ENCODE measurements at places on chromosomes 11 and 22. TPM values are rescaled to one million over a fixed set of nuclear protein-coding genes. Genes with fewer than 3 reads are reported as not detected.

DNA sequence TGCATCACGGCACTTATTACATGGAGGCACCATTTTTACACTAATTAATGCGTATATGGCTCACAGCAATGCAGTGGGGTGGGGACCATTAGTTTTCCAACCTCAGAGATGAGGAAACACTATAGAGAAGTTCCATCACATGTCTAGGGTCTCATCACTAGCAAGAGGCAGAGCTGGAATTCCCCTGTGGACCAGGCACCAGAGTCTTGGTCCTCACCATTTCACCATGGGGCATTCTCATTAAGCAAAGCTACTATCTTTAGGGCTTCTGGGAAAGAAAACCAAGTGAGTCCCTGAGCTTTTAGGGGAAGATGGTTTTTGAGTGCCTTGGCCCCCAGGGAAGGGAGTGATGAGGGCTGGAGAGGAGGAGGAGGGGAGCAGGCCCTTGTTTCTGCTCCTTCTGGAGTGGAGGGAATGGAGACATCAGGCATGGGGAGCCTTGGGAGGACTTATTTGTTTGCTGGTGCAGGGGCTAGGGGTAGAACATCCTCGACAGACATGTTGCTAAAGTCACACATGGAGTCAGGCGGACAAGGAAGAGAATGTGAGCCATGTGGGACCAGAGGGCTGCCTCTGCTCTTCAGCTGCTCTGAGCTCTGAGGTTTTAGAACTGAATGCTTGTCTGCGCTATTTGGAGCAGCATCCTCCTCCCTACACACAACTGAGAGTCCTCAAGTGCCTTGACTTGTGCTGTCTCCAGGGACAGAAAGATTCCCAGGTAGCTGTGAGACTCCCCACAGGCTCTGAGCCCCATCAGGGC is 40.3 kb upstream of the ZBED5 start:
- no peak overlapping the region for H3K4me3 ChIP-seq
- peaks cover 60% of the 10 kb centered on the region for H3K4me1 ChIP-seq
- no peaks in the 10 kb centered on the region for H3K27me3 ChIP-seq
- no peaks in the 10 kb centered on the region for H3K36me3 ChIP-seq
- H3K27ac ChIP-seq = peak overlapping the region; percentile 90
- DNase-seq = no peak

- peaks cover 7% of the 10 kb centered on the region for H3K27me3 ChIP-seq
- no peaks in the 10 kb centered on the region for H3K4me1 ChIP-seq
- no peak overlapping the region for H3K27ac ChIP-seq
- no peak overlapping the region for H3K4me3 ChIP-seq
- DNase-seq = peak; percentile 61
Observed at GRCh38 chr11:125075900-125076317, 12.8 kb downstream of the SLC37A2 start.

APOBEC3H gene
- not detected for polyA plus RNA-seq

GRCh38 chr22:49726022-49726681 is 101.5 kb downstream of the BRD1 start:
- peaks cover 8% of the 10 kb centered on the region for H3K27me3 ChIP-seq
- no peak overlapping the region for H3K4me3 ChIP-seq
- no peak overlapping the region for H3K27ac ChIP-seq
- peaks cover 8% of the 10 kb centered on the region for H3K4me1 ChIP-seq
- H3K36me3 ChIP-seq = no peaks in the 10 kb centered on the region

TBX1 gene
- 1.8 TPM for polyA plus RNA-seq

DNA sequence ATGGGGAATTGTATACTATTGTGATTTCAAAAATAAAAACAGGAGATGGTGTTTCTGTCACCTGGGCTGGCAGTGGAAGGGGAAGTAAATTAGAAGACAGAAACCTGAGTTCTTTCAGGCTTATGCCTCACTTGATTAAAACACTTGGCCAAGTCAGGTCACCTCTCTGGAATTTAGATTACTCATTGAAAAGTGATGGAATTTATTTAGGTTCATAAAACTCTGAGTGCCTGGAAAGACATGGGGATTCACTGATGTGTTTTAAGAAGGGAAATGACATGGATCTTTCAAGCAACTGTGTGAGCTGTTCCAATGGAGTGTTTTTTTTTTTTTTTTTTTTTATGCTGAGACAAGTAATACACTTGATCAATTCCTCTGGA is 400.1 kb downstream of the TMEM135 start:
- DNase-seq = no peak
- no peaks in the 10 kb centered on the region for H3K27me3 ChIP-seq
- no peak overlapping the region for H3K4me3 ChIP-seq
- H3K36me3 ChIP-seq = no peaks in the 10 kb centered on the region

DNA sequence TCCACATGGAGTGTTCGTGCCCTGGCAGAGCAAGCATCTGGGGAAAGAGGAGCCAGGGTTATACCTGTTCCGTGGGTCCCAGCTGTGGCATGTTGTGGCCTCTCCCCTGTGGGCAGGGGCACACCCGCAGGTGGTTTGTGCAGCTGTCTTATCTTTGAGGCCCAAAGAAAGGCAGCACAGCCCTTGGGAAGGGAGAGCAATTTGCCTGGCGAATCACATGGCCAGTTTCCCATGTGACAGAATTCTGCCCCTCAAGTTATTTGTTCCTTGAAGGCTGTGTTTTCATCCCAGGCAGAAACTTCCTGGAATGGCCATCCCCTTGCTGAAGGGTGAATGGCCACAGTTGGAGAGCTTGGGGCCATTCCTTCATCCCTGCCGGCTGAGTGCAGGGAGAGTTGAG is 16.4 kb upstream of the COX8A start:
- H3K27me3 ChIP-seq = peaks cover 6% of the 10 kb centered on the region
- H3K4me1 ChIP-seq = no peaks in the 10 kb centered on the region
- DNase-seq = no peak
- peaks cover 26% of the 10 kb centered on the region for H3K36me3 ChIP-seq
- no peak overlapping the region for H3K4me3 ChIP-seq

DNA sequence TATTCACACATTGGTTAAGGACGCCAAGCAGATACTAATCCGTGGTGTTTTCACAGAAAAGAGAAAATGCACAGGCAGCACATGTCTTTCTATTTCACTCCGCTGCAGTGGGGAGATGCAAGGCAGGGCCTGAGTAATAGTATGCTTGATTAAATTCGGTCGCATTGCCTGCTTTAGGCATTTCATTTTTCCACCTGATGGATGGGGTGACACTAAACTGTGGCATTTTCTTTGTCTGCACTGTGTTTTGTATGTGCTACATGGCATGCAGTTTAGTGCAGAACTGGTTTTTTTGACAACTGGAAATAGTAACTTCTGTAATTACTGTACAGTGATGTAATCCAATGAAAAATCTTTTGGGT is 94.9 kb downstream of the SLC17A6 start:
- peak overlapping the region; percentile 33 for H3K4me3 ChIP-seq
- no peak for DNase-seq
- no peaks in the 10 kb centered on the region for H3K36me3 ChIP-seq

DNA sequence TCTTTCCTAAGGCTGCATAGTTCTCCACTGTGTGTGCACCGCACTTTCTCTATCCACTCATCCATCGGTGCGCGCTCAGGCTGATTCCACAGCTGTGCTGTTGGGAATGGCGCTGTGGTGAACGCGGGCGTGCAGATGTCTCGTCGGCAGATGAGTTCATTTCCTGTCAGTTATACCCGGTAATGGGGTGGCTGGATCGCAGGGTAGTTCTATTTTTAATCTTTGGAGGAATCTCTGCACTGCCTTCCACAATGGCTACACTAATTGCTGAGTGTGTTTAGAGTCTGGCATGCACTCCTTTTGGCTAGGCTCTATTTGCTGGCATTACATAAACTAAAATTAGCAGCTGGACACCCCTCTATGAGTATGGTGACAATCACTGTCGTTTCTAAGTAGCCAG is 27.9 kb upstream of the KRTAP5-7 start:
- no peaks in the 10 kb centered on the region for H3K27me3 ChIP-seq
- H3K4me1 ChIP-seq = no peaks in the 10 kb centered on the region
- H3K27ac ChIP-seq = no peak overlapping the region
- H3K36me3 ChIP-seq = peaks cover 80% of the 10 kb centered on the region
- H3K4me3 ChIP-seq = no peak overlapping the region

DNA sequence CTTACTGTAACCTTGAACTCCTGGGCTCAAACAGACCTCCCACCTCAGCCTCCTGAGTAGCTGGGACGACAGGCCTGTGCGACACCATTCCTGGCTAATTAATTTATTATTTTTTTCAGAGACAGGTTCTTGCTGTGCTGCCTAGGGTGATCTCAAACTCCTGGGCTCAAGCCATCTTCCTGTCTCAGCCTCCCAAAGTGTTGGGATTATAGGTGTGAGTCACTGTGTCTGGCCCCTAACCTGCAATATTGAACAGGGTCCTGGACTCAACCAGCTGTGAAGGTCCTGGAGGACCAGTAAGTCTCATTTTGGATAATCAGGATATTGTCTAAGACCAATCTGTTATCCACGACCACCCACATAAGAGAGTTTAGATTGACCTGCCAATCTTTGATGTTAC is 15.2 kb downstream of the CCDC134 start:
- H3K4me3 ChIP-seq = no peak overlapping the region
- H3K27ac ChIP-seq = no peak overlapping the region
- H3K36me3 ChIP-seq = no peaks in the 10 kb centered on the region
- no peaks in the 10 kb centered on the region for H3K4me1 ChIP-seq
- DNase-seq = no peak

GRCh38 chr11:20452585-20452984 is 65.1 kb downstream of the PRMT3 start:
- no peak for DNase-seq
- no peaks in the 10 kb centered on the region for H3K36me3 ChIP-seq
- H3K27me3 ChIP-seq = no peaks in the 10 kb centered on the region
- H3K4me1 ChIP-seq = no peaks in the 10 kb centered on the region
- H3K4me3 ChIP-seq = no peak overlapping the region

DNA sequence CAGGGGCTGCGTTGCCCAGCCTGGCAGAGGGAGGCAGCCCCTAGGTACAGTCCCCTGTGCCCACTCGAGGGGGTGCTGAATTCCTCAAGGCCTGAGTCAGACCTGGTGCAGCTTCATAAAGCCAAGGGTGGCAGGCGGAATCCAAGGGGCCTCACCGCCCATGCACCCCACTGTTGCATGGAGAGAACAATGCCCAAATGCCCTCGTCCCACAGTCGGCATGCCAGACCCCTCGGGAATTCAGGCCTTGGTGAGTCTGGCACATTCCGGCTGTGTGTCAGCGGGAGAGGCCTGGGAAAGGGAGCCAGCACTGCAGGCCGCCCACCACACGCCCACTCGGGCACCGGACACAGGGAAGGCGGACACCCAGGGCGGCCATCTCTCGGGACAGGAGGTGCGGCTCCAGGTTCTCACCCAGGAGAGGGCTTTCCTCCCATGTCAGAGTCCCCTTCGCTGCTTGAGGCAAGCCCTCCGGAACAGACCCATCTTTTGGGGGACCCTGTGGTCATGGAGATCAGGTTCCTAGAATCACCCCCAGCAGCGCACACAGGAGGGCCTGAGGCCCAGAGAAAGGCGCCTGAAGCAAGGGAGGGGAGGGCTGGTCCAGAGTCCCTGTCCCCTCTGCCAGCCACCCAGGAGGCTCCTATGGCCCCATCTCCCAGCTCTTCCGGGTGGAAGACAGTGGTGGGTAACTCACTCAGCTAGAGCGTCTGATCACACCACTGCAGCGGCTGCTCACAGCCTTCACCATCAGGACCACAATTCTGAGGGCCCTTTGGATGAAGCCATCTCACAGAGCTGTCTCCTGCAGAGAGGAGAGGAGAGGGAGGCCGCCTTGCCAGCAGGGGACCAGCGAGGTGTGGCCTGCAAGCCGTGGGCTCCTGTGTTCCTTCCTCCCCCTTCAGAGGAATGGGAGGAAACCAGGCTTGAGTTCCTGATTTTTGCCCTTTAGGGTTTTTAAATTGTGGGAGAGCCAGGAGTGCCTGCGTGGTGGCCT is 31.6 kb upstream of the KCNQ1OT1 start:
- H3K4me1 ChIP-seq = no peaks in the 10 kb centered on the region
- H3K4me3 ChIP-seq = no peak overlapping the region
- no peaks in the 10 kb centered on the region for H3K27me3 ChIP-seq
- H3K27ac ChIP-seq = no peak overlapping the region

DNA sequence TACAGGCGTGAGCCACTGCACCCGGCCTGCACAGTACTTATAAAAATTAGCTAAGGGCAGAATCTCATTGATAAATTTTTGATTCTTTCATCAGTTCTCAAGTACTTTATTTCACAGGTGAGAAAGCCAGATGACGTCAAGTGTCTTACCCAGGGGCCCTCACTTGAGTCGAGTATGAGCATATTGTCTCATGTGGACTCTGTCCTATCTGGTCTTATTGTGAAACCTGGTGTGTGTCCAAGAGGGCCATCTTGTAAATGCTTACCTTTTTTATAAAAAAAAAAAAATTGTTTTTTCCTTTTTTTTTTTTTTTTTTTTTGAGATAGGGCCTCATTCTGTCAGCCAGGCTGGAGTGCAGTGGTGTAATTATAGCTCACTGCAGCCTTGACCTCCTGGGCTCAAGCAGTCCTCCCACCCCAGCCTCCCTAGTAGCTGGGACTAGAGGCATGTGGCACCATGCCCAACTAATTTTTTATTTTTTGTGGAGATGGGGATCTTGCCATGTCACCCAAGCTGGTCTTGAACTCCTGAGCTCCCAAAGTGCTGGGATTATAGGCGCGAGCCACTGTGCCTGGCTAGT is 6.0 kb downstream of the ACO2 start:
- no peak overlapping the region for H3K27ac ChIP-seq
- H3K36me3 ChIP-seq = no peaks in the 10 kb centered on the region
- H3K27me3 ChIP-seq = no peaks in the 10 kb centered on the region
- no peaks in the 10 kb centered on the region for H3K4me1 ChIP-seq
- no peak for DNase-seq

DNA sequence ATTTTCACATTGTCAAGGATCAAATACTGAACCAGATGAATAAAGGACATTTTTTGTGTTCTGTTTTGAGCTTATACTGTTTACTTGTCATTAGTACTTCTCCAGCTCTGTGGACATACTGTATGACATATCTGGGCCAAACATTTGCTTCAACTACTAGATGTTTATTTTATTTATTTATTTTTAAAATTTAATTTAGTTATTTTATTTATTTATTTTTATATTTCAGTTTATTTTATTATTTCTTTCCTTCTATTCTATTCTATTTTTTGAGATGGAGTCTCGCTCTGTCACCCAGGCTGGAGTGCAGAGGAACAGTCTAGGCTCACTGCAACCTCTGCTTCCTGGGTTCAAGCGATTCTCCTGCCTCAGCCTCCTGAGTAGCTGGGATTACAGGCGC is 37.0 kb downstream of the HORMAD2 start:
- H3K4me3 ChIP-seq = no peak overlapping the region
- H3K27me3 ChIP-seq = no peaks in the 10 kb centered on the region
- H3K4me1 ChIP-seq = no peaks in the 10 kb centered on the region
- no peaks in the 10 kb centered on the region for H3K36me3 ChIP-seq

ZNF214 gene
- 0.46 TPM for polyA plus RNA-seq

GRCh38 chr22:43213051-43213450 is 26.1 kb upstream of the TTLL12 start:
- no peak overlapping the region for H3K27ac ChIP-seq
- no peaks in the 10 kb centered on the region for H3K36me3 ChIP-seq
- H3K4me1 ChIP-seq = no peaks in the 10 kb centered on the region
- no peak overlapping the region for H3K4me3 ChIP-seq

GRCh38 chr22:32951807-32952153 is 106.4 kb downstream of the SYN3 start:
- H3K36me3 ChIP-seq = no peaks in the 10 kb centered on the region
- no peak overlapping the region for H3K4me3 ChIP-seq
- no peak overlapping the region for H3K27ac ChIP-seq

GRCh38 chr22:49404020-49404419 is 423.7 kb downstream of the BRD1 start:
- no peak overlapping the region for H3K27ac ChIP-seq
- H3K36me3 ChIP-seq = no peaks in the 10 kb centered on the region
- peak; percentile 26 for DNase-seq
- no peak overlapping the region for H3K4me3 ChIP-seq
- no peaks in the 10 kb centered on the region for H3K4me1 ChIP-seq

GRCh38 chr11:46436113-46436512 is 44.5 kb upstream of the CHRM4 start:
- H3K4me3 ChIP-seq = no peak overlapping the region
- H3K36me3 ChIP-seq = peaks cover 8% of the 10 kb centered on the region
- no peak for DNase-seq
- no peak overlapping the region for H3K27ac ChIP-seq
- H3K4me1 ChIP-seq = no peaks in the 10 kb centered on the region

SYNGR1 gene
- polyA plus RNA-seq = 7.5 TPM

SLC5A1 gene
- 2.8 TPM for polyA plus RNA-seq

P2RX3 gene
- polyA plus RNA-seq = not detected

Data from sigmoid colon (tissue), 7 donors.